Adrenal gland (tissue), 19 donors: ENCODE measurements at places on chromosomes 3 and 15. TPM values are rescaled to one million over a fixed set of nuclear protein-coding genes. Genes with fewer than 3 reads are reported as not detected.
A peak's percentile ranks its signal among the peaks of the same experiment; 100 is the strongest.

GRCh38 chr15:78715930-78716329 lies 74.9 kb upstream of the CHRNB4 start:
- no peaks in the 10 kb centered on the region for H3K36me3 ChIP-seq
- no peaks in the 10 kb centered on the region for H3K27me3 ChIP-seq
- H3K4me1 ChIP-seq: no peaks in the 10 kb centered on the region

DNA sequence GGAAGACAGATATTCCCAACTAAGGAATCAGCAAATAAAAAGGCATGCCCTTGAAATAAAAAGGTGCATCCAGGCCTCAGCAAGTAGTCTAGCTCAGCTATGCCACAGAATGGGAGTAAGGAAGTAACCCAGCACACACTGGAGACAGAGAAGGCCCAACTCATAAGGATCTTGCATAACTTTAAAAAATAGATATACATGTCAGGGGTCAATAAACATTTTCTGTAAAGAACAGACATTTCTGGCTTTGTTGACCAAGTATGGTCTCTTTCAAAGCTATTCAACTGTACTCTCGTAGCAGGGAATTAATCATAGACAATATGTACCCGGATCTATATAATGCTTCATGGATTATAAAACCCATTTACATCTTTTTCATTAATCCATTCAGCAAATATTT lies 449.3 kb downstream of the TAFA4 start:
- DNase-seq: no peak
- H3K4me3 ChIP-seq: no peak overlapping the region
- H3K27ac ChIP-seq: no peak overlapping the region
- no peaks in the 10 kb centered on the region for H3K27me3 ChIP-seq

RTF1 gene
- total RNA-seq: 24.0 TPM

DNA sequence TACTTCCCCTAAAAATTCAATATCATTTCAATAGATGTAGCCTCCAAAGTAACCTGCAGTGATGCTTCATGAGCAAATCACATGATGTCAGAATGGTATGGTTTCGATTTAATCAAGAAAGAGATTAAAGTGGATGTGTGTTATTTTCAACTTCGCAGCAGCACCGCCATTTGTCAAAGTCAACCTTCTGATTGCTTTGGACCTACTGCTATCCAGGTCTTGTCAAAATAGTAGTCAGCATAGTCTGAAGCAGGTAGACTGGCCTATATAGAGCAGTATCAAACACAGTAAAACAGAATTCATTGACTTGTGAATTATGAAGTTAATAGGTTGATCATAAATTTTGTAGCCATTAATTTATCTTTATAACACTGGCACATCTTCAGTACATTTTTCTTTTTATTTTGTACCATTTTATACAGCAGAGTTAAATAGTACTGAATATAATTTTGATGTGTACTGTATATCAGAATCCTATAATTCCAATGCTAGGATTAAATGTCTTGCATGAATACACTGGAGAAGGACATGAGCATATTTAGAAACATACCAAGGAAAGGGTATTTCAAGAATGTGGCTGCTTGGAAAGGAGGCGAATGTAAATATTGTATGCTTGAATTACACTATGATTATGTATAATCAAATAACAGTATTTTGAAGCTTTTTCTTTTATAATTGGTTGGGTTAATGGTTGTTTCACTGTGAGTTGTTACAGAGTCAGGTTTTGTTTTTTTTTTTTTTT lies 79.6 kb downstream of the CDIN1 start:
- no peak overlapping the region for H3K27ac ChIP-seq
- no peaks in the 10 kb centered on the region for H3K36me3 ChIP-seq
- H3K4me1 ChIP-seq: no peaks in the 10 kb centered on the region
- no peak for DNase-seq
- H3K4me3 ChIP-seq: no peak overlapping the region

TCAIM gene
- total RNA-seq: 37.5 TPM

RHCG gene
- total RNA-seq: 0.33 TPM

- no peaks in the 10 kb centered on the region for H3K27me3 ChIP-seq
- H3K4me3 ChIP-seq: no peak overlapping the region
- H3K27ac ChIP-seq: no peak overlapping the region
- DNase-seq: no peak
- no peaks in the 10 kb centered on the region for H3K36me3 ChIP-seq
Observed at GRCh38 chr15:28984421-28985315, 98.9 kb downstream of the APBA2 start.

- no peaks in the 10 kb centered on the region for H3K27me3 ChIP-seq
- no peaks in the 10 kb centered on the region for H3K36me3 ChIP-seq
- no peak overlapping the region for H3K27ac ChIP-seq
Observed at GRCh38 chr3:30826531-30826942, 67.9 kb downstream of the GADL1 start.

DNA sequence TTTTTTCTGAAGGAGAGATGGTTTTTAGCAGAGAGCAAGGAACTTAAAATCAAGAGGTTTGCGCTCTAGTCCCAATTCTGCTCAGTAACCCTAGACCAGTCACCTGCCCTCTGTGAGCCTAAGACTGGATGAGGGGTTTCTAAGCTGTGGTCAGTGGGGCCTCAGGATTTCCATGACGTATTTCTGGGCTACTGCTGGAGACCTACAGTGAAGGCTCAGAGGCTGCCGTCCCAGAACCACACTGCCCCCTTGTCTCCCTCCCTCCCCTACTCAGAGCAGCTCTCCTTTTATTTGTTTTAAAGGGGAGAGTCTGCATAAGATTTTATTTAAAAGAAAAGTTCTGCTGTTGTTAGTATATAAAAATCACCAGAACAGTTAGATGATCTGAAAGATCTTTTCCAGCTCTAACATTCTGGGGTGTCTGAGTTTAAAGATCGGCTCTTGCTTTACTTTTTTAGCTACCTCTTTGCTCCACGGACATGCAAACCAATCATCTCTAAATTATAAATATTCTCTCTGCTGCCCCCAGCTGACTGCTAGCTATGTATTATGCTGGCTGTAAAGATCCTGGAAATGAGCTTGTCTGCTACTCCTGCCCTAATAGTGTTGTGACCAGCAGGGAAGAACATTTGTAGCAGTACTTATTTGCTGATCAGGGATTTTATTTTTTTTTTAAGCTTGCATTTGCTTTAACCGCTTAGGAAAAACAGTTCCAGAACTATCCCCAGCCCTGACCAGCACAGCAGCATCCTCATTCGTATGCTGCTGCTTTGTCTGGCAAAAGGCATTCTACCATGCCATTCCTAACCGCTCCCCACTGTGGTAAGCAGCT lies 28.6 kb upstream of the NDUFB4 start:
- peak overlapping the region; percentile 73 for H3K27ac ChIP-seq
- H3K27me3 ChIP-seq: no peaks in the 10 kb centered on the region
- H3K36me3 ChIP-seq: no peaks in the 10 kb centered on the region
- no peak overlapping the region for H3K4me3 ChIP-seq
- H3K4me1 ChIP-seq: peaks cover 35% of the 10 kb centered on the region
- DNase-seq: no peak

DNA sequence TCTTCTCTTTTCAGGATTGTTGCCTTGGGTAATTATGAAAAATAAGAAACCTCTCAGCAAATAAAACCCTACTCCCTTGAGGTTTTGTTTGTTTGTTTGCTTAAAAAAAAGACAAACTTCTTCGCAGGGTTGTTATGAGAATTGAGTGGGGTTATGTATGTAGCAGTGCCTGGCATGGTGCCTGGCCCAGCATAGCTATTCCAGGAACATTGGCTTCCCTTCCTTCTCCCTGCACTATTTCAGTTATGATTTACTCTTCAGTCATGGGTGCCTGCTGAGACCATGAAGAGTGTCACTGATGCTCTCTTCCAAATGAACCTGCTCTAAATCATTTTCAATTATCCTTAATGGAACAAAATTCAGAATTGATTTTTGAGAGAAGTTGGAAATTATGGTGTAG lies 283.5 kb upstream of the ROPN1 start:
- peak; percentile 45 for DNase-seq
- H3K27ac ChIP-seq: no peak overlapping the region
- no peaks in the 10 kb centered on the region for H3K27me3 ChIP-seq

- peaks cover 77% of the 10 kb centered on the region for H3K4me1 ChIP-seq
- peak overlapping the region; percentile 74 for H3K27ac ChIP-seq
- DNase-seq: no peak
- H3K27me3 ChIP-seq: no peaks in the 10 kb centered on the region
- peaks cover 23% of the 10 kb centered on the region for H3K36me3 ChIP-seq
- H3K4me3 ChIP-seq: no peak overlapping the region
Observed at GRCh38 chr15:78049691-78050440, 27.6 kb downstream of the TBC1D2B start.

DNA sequence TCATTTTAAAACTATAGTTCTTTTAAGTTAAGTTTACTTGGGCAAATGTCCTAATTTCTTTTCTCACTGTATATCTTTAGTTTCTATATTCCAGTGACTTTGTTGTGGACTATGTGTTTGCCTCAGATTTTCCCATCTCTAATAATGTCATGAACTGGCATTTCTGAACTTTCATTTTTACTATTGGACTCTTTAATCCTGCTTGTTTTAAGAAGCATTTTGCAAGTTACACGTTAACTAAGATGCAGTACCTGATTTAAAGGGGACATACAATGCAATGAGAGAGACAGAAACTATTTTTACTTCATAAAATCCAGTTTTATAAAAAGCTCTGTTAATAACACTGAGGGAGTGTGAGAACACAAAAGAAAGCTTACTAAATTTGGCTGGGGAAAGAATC lies 58.6 kb upstream of the PHLDB2 start:
- peaks cover 23% of the 10 kb centered on the region for H3K4me1 ChIP-seq
- H3K27ac ChIP-seq: no peak overlapping the region
- H3K4me3 ChIP-seq: no peak overlapping the region

SLC22A13 gene
- total RNA-seq: 0.06 TPM

GRCh38 chr15:84908564-84908963 lies 24.1 kb downstream of the SLC28A1 start:
- no peak overlapping the region for H3K4me3 ChIP-seq
- no peaks in the 10 kb centered on the region for H3K27me3 ChIP-seq
- H3K27ac ChIP-seq: no peak overlapping the region
- H3K36me3 ChIP-seq: no peaks in the 10 kb centered on the region

DNA sequence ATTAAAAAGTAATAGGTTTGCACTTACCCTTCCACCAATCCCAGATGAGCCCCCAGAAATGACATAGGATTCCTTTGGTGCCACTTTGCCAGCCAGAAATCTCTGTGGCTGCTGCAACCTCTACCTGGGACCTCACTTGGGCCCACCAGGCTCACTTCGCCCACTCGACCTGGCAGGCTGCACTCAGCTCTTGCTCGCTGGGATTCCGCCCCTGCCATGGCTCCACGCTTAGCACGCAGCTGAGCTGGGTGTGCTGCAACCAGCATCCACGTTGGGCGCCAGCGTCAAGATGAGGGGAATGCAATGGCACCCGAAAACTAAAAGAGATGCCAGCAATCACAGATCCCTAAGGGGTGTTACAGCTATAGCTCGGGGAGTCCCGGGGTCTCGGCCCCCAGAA lies 761.0 kb downstream of the NAALADL2 start:
- H3K4me3 ChIP-seq: no peak overlapping the region
- H3K4me1 ChIP-seq: no peaks in the 10 kb centered on the region

GOLGA8J gene
- not detected for total RNA-seq

GRCh38 chr3:197293605-197294237 lies 4.7 kb downstream of the DLG1 start:
- no peaks in the 10 kb centered on the region for H3K4me1 ChIP-seq
- no peaks in the 10 kb centered on the region for H3K27me3 ChIP-seq
- H3K4me3 ChIP-seq: no peak overlapping the region

- DNase-seq: no peak
- H3K36me3 ChIP-seq: no peaks in the 10 kb centered on the region
- no peaks in the 10 kb centered on the region for H3K4me1 ChIP-seq
Observed at GRCh38 chr15:26073430-26074333, 210.6 kb upstream of the ATP10A start.

GRCh38 chr3:37624276-37624675 lies 237.4 kb upstream of the CTDSPL start:
- H3K4me3 ChIP-seq: no peak overlapping the region
- DNase-seq: no peak
- H3K27me3 ChIP-seq: no peaks in the 10 kb centered on the region
- H3K27ac ChIP-seq: no peak overlapping the region

DNA sequence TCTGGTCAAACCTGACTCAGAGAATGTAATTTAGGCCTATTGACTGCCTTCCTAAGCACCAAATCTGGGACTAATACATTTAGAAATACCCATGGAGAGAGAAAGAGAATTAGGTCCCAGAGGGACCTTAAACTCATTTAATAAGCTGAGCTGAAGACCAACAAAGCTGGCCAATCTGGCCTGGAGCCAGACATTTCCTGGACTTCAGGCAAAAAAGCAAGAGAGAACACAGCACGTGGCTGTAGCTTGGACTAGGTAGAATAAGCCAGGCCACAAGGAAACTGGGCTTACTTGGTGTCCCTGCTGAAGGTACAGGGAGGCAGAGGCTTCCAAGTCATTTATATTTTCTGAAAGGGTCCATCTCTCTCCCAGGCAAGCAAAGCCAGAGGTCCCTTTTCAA lies 88.1 kb downstream of the RTP4 start:
- peaks cover 3% of the 10 kb centered on the region for H3K27me3 ChIP-seq
- peak; percentile 47 for DNase-seq
- no peak overlapping the region for H3K27ac ChIP-seq
- no peaks in the 10 kb centered on the region for H3K4me1 ChIP-seq
- H3K36me3 ChIP-seq: no peaks in the 10 kb centered on the region

CHRD gene
- total RNA-seq: 1.1 TPM

DNA sequence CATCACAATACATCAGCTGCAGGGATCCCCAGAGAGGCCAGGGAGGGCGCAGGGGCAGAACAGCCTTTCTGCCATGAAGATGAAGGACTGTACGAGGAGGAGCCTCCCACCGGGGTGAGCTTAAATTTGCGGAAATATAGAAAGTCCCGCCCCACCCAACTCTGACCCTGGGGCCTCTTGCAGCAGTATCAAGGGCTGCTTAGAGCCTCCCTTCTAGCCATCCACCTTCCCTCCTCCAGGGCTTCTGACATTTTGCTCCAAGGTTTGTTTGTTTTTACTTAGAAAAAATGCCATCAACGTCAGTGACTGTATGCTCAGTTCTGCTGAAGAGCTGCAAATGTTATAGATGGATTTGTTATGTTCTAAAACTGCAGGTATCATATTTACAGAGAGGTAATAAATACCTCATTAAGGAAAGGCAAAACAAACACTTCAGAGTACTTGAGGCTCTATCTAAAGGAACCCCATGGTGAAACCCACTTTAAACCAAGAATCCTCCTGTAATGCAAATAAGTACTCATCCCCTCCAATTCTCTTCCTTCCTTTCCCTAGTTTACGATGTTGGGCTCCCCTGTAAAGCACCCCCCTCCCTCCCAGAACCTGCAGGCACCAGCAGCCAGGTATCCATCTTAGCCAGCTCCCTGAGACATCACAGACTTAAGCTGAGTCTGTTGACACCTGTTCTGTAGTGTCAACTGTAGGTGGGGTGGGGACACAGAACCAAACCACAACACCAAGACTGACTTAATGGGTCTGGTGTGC lies 30.5 kb downstream of the RFTN1 start:
- H3K4me1 ChIP-seq: peaks cover 30% of the 10 kb centered on the region
- H3K27me3 ChIP-seq: no peaks in the 10 kb centered on the region
- no peak overlapping the region for H3K4me3 ChIP-seq
- no peaks in the 10 kb centered on the region for H3K36me3 ChIP-seq

DNA sequence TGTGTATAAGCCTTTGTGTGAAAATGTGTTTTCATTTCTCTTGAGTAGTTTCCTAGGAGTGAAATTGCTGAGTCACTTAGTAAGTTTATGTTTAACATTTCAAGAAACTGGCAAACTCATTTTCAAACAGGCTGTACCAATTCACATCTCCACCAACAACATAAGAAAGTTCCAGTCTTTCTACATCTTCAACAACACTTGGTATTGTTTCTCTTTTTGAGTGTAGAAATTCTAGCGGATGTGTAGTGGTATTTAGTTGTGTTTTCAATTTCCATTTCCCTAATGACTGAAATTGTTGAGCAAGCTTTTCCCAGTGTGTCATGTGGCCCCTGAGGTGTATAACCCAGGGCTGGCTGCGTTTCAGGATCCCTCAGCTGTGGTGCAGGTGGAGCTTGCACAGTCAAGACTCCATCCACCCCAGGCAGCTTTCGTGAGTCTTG lies 258.5 kb downstream of the PDCD6IP start:
- H3K27ac ChIP-seq: no peak overlapping the region
- H3K4me1 ChIP-seq: no peaks in the 10 kb centered on the region
- H3K4me3 ChIP-seq: no peak overlapping the region
- no peaks in the 10 kb centered on the region for H3K36me3 ChIP-seq

CD80 gene
- 0.76 TPM for total RNA-seq
